Esophagus muscularis mucosa (tissue), 4 donors: ENCODE measurements at places on chromosomes 3 and 15.

DNA sequence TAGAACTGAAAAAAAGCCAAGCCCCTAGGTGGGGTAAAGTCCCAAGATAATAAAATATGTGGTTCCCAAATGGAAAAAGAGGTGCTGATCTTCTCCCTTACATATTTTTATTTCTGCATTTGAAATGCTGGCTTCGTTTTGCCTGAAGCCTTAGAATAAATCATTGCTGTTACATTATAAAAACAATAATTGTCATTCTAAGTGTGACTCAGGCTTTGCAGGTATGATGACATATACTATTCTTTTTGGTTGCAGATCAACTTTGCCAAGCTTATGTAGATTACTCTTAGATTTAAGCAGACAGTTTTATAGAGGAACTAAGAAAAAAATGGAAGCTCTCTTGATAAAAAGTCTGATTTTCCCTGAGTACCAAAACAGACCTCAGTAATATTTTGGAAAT, 7.5 kb downstream of the IDH3A start:
- H3K4me1 ChIP-seq, result peaks cover 12% of the 10 kb centered on the region
- peaks cover 30% of the 10 kb centered on the region for H3K36me3 ChIP-seq
- no peak for DNase-seq
- no peak overlapping the region for H3K4me3 ChIP-seq

DNA sequence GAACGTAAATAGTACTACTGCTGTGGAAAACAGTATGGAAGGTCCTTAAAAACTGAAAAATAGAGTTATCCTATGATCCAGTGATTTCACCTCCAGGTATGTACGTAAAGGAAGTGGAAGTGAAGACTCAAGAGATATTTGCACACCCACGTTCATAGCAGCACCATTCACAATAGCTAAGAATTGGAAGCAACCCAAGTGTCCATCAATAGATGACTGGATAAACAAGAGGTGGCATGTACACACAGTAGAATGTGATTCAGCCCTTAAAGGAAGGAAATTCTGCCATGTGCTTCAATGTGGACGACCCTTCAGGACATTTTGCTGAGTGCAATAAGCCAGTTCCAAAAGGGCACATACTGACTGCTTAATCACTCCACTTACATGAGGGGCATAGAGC, 188.3 kb downstream of the APBA2 start:
- no peaks in the 10 kb centered on the region for H3K36me3 ChIP-seq
- H3K27ac ChIP-seq, result no peak overlapping the region
- DNase-seq, result no peak
- H3K27me3 ChIP-seq, result no peaks in the 10 kb centered on the region
- no peak overlapping the region for H3K4me3 ChIP-seq

DNA sequence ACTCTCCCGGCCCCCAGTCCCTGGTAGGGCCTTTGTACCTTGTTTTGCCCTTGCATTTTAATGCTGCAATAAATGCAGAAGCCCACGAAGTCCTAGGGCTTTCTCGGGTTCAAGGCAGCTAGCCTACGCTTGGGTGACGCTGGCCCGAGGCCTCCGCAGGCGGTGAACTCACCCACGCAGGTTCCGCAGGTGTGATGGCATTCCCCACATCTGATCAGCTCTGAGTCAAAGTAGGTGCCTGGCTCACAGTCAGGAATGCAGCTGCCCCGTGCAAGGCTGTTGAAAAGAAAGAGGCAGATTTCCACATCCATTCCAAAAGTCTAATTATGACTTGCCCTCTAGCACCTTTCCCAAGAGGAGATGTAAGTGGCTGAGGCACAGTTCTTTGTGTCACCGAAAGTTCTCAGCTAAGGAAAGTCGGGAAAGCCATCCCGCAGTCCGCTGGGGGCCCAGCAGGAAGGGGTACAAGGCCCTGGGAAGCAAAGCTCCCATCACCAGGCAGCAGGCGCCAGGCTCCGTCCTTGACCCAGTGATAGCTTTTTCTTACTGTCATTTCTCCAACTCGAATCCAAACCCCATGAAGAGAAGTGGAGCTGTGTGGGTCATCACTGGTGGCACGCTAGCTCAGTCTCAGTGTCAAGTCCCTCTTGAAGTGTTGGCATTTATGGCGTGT, 23.2 kb upstream of the SNRPA1 start:
- H3K4me1 ChIP-seq, result no peaks in the 10 kb centered on the region
- H3K27ac ChIP-seq, result no peak overlapping the region
- H3K36me3 ChIP-seq, result peaks cover 39% of the 10 kb centered on the region
- H3K4me3 ChIP-seq, result no peak overlapping the region
- DNase-seq, result no peak
- H3K27me3 ChIP-seq, result no peaks in the 10 kb centered on the region

GRCh38 chr3:25041871-25042584, 386.0 kb upstream of the RARB start:
- H3K27ac ChIP-seq, result no peak overlapping the region
- H3K27me3 ChIP-seq, result no peaks in the 10 kb centered on the region
- H3K4me3 ChIP-seq, result no peak overlapping the region
- H3K4me1 ChIP-seq, result peaks cover 42% of the 10 kb centered on the region
- H3K36me3 ChIP-seq, result no peaks in the 10 kb centered on the region

DNA sequence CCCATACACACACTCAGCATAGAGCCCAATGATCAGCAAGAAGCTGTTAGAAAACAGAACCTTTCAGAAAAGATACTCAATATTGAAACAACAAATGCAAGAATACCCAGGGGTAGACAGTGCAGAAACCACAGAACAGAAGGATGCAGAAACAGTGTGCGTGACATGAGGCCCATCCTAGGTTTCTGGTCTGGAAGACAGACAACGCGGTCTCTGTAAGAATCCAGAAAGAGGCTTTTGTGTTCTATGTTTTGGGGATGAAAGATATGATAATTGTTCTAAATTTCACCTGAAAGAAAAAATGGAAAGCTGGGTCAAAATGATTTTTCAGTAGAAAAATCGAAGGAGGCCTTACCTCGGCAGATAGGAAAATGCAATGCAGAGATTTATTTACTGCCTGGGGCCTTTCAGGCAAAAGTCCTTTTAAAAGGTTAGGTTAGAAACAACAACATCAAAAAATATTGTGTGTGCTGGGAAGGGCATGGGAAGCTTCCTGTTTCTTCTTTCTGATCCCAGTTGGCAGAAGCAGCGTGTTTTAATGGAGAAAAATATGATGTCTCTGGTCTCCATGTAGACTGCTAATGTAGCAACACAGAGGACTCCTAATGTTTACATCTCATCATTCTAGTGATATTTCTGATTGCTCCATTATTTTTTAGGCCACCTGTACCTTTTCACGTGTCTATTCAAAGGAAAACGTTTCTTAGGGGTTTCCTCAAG, 17.0 kb downstream of the SYNM start:
- H3K36me3 ChIP-seq, result peaks cover 77% of the 10 kb centered on the region
- peaks cover 70% of the 10 kb centered on the region for H3K4me1 ChIP-seq
- H3K27me3 ChIP-seq, result no peaks in the 10 kb centered on the region
- H3K27ac ChIP-seq, result peak overlapping the region; percentile 98
- DNase-seq, result no peak

- H3K27ac ChIP-seq, result no peak overlapping the region
- peak; percentile 83 for DNase-seq
- H3K27me3 ChIP-seq, result no peaks in the 10 kb centered on the region
Observed at GRCh38 chr3:194976049-194976451, 290.4 kb downstream of the FAM43A start.

DNA sequence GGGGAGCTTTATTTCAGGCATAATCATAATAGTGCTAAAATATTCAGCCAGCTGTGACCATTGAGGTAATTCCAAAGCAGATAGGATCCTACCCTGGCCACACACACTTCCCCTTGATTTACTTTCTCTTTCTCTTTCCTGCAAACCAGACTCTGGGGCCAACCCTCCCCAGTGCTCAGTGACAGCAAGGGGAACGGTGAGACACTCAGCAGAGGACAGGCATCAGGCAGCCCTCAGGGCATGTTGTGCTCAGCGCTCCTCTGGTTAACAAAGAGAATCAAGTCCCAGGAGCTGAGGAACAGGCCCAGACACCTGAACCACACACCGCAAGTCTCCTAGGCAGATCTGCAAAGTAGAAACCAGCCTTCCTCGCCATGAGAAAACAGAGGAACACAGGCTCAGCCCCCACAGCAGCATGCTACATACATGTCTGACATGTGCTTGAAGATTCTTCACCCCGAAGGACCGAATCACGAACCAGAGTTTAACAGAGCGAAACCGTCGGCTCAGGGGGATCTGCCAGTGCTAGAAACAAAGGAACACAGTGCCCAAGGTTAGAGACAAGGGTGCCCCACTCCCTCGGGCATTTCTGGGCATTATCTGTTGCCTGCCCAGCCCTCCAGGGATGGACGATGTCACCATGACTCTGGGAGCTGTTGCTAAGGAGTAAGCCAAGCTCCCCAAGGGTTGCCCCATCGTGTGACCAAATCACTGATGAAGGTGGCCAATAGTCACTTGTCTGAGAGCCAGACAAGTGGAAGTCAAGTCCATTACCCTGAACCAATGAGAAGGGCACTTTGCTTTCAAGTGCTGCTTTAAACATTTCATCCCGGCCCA, 17.5 kb downstream of the HDC start:
- H3K27ac ChIP-seq, result no peak overlapping the region
- no peaks in the 10 kb centered on the region for H3K27me3 ChIP-seq
- H3K36me3 ChIP-seq, result no peaks in the 10 kb centered on the region

DNA sequence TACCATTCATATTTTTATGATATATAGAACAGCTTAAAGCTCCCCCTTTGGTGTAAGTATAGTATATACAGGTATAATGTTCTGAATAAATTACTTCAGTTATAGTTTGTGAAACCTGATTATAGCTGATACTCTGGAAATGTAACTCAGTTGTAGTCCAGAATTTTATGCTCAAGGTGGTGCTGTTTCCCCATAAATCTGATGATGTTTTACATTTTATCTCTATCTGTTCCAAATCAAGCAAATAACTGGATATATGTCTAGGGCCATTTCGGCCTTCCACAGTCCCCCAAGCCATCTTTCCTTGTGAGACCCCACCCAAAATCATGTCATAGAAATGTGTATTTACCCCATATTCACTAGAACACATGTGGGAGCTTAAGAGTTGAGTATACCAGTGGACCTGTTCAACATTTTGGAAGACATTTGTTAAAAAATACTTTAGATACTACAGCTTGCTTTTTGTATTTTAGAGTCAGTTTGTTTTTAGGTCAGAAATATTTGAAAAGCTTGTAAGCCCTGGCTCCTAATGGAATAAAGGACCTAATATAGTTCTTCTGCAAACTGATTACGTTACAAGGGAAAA, 107.1 kb downstream of the ATG7 start:
- H3K27me3 ChIP-seq, result no peaks in the 10 kb centered on the region
- peak overlapping the region; percentile 5 for H3K27ac ChIP-seq
- DNase-seq, result no peak
- H3K4me3 ChIP-seq, result no peak overlapping the region
- H3K36me3 ChIP-seq, result no peaks in the 10 kb centered on the region

DNA sequence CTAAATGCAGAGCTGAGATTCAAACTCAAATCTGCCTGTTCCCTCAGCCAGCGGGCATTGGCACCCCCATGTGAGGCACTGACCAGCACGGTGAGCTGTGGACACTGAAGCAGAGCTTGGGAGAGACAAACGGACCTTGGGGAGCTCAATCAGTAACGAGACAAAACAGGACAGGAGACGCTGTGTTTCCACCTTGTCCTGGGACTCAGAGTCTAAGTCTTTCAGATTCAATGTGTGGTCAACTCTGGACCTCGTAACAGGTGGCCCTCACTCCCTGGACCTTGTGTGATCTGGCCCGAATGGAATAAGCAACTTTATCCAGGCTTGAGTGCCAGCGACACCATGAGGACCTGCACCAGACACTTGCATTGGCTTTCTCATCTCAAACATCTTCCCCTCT, 232.5 kb downstream of the UACA start:
- H3K4me1 ChIP-seq, result no peaks in the 10 kb centered on the region
- no peaks in the 10 kb centered on the region for H3K27me3 ChIP-seq
